ENCODE measurements at places on chromosomes 7 and 10.

GRCh38 chr10:91434041-91434440 is 23.9 kb downstream of the HECTD2 start:
- DNase-seq: no peak

GRCh38 chr10:9103301-9103700 is 1048.8 kb downstream of the GATA3 start:
- DNase-seq: no peak

GRCh38 chr10:121553511-121554264 is 44.6 kb downstream of the FGFR2 start:
- no peak for DNase-seq

- DNase-seq: no peak
Measured at GRCh38 chr10:116272440-116273283, at the start of gene GFRA1. GFRA1 (minus strand) TSS chr10:116273206; CDS start chr10:116272029, 1,177 bp downstream.

DNA sequence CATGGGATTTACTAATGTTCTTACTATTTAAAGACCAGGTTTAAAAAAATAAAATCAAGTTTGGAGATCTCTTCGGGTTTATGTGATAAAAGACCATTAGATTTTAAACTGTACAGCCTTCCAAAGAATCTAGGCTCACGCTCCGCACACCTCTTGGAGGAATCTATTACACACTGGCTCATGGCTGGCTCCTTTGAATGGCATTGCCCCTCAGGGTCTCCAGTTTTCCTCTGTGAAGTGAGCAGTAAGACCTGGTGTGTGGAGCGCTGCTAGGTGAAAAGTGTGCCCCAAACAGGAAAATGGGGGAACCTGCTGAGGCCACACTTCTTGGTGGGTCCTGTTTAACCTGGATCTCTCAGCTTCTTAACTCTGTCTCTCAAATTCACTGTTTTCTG is 142.3 kb downstream of the KAT6B start:
- DNase-seq: no peak

GRCh38 chr10:128971374-128972035 is 495.5 kb upstream of the MGMT start:
- no peak for DNase-seq

GRCh38 chr10:43287056-43288007 is 20.5 kb upstream of the RASGEF1A start:
- peak; percentile 16 for DNase-seq

GRCh38 chr7:135282561-135283254 is 49.1 kb downstream of the STRA8 start:
- no peak for DNase-seq

DNA sequence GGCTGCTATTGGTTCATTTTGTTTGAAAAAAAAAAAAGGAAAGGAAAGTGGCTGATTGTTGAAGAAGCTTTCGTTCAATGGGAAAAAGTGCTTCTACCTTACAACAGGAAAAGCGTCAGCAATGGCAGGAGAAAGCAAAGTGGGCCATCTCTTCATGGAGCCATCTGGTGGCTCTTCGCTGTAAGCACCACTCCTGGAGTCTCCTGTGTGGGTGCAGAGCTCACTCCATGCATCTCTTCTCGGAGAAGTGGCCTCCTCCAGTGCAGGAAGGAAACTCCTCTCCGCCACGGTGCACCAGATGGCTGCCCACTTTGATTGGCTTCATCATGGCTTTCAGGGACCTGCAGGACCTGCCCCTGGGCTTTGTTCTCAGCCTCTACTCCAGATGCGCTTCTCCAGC is 250.9 kb downstream of the PTEN start:
- DNase-seq: no peak

DNA sequence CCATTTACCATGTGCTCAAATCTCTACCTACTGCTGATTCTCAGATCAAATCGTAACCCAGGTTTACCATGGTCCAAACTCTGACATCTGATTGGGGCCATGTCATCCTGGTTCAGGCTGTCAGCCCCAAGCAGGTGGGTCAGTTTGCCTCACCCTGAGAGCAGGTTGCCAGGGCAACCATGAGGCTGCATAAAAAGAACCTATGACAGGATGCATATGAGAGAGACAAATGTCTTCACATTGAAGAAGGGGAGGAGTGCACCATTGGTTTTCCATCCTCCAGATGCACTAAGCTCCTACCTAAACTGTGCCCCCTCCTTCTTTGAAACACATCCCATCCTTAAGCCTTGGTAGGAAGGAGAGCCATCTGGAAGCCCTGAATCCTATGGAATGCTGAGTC is 10.2 kb downstream of the PRSS1 start:
- DNase-seq: no peak

- DNase-seq: no peak
Measured at GRCh38 chr7:37277513-37277912, 171.2 kb downstream of the ELMO1 start.

GRCh38 chr10:77244286-77244685 is 393.3 kb downstream of the KCNMA1 start:
- DNase-seq: no peak

- no peak for DNase-seq
Measured at GRCh38 chr10:21509341-21510240, 15.9 kb downstream of the SKIDA1 start.

DNA sequence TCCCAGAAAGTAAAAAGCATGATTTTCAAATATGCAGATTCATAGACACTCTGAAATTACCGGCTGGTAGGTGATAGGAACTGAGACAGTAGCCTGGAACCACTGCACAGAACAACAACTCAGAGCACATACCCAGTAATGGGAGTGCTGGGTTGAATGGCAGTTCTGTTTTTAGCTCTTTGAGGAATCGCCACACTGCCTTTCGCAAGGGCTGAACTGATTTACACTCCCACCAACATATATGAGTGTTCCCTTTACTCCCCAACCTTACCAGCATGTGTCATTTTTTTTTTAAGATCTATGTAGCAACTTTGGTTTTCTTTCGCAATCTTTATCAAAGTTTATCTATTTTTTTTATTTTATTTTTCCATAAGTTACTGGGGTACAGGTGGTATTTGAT is 358.8 kb downstream of the CALN1 start:
- no peak for DNase-seq

DNA sequence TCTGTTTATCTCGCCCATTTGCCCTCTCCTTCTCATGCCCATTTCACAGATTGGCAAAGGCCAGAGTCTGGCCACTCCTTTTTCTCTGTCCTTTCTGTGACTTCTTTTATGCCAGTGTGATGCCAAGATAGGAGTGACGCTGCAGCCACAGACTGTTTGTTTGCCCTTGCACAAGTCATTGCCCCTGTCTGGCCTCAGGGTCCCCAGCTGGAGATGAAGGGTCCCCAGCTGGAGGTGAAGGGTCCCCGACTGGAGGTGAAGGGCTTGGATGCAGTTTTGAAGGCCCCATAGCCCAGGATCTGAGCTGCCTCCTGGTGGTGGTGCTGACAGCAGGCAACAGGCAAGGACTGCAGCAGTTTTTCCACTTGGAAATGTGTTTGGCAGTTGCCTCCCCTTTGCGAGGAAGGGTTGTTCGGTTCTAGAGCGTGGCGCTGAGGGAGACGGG is 50.8 kb upstream of the SLC29A3 start:
- DNase-seq: no peak

GRCh38 chr10:32072025-32072800 is 16.0 kb upstream of the KIF5B start:
- no peak for DNase-seq

DNA sequence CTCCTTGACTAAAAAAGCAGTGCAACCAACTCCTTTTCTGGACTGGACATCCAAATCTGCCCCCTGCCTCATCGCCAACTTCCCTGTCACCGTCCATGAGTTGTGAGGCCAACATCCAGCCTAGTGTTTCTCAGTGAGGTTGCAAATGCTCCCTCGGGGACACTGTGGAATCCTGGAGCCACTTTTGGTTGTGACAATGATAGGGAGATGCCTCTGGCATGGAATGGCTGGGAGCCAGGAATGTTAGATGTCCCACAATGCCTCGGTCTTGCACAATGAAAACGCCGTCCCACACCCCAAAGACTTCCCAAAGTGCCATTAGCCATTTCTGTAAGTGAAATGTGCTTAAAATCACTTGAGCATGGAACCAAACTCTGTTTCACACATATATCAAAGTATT is 105.2 kb downstream of the OSBPL3 start:
- DNase-seq: no peak

DNA sequence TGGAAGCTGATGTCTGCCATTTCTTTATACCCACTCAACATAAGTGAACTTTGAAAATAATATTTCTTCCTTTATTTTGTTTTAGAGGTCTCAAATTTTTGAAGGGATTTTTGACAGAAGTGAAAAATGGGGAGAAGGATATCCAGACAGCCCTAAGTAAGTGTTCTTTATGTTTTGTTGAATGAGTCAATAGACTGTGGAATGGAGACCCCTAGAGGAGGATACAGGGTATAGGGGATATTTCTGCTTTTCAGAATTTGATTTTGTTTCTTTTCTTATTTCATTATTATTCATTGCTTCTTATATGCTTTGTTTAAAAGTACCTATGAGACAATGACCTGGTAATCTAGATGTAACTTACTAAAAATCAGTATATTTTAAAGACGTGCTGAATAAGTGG is 34.4 kb downstream of the PLEKHA8 start:
- peak; percentile 10 for DNase-seq

DNA sequence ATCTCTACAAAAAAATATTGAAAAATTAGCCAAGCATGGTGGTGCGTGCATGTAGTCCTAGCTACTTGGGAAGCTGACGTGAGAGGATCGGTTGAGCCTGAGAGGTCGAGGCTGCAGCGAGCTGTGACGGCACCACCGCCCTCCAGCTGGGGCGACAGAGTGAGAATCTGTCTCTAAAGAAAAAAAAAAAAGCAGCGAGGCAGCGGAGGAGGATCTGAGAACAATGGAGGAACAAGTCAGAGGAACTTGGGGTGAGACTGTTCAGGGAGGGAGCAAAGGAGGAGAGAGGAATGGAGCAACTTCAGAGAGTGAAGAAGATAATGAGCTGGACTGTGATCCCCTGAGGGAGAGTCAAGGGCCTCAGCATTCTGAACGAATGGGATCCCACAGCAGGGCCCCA is 85.4 kb downstream of the MKX start:
- no peak for DNase-seq

- no peak for DNase-seq
Measured at GRCh38 chr10:102245932-102246251, 560 bp downstream of the GBF1 start.

GRCh38 chr10:115022733-115023132 is 70.4 kb upstream of the ATRNL1 start:
- DNase-seq: no peak

DNA sequence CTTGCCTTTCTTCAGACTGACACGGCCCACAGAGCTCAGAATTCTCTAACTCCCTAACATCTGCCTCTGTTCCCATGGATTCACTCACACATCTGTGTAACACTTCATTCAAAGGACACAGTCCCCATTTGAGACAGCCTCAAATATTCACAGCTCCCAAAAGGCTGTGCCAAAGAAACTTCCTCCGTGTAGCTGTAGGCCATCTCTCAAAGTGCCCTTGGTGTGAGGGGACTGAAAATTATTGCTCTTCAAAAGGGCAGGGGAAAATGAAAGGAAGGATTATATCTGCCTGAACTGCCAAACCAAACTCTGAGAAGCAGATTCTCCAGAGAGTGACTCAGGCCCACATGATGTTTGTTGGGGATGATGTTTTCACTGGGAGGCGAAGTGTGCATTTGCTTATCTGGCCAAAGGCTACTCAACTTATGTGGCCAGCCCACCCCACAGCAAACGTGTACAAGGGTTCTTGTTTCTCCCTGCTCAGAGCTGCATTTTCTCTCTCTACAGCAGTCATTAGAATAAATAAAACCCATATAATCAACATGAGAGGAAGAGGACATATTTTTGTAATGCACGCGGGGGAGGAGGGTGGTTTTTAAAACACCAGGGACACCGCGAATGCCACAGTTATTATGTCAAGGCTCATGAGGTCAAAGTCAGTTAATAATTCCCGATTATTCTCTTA is 302.4 kb upstream of the NFE2L3 start:
- DNase-seq: no peak

GRCh38 chr10:93288679-93289634 is 193.2 kb downstream of the MYOF start:
- DNase-seq: no peak

- no peak for DNase-seq
Measured at GRCh38 chr7:98354511-98355249, 46.2 kb downstream of the BAIAP2L1 start.

DNA sequence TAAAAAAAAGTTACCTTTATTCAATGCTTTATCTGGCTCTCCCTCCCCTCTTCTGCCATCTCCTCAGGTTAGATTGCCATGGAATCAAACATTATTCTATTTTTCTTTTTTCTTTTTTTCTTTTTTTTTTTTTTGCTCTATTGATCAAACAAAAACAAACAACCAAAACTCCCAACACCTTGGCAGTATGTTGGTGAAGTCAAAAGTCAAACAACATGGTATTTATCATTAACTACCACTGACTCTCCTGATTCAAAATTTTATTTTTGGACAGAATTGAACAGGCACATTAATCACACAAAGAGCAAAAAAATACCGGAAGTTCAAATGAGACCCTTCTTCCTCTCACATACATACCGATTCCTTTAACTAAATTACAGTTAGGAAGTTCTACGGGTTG is 6.4 kb downstream of the PON1 start:
- no peak for DNase-seq

GRCh38 chr10:105252911-105253310 is 611.8 kb downstream of the SORCS3 start:
- no peak for DNase-seq

- DNase-seq: no peak
Measured at GRCh38 chr10:132259702-132260482, 47.9 kb downstream of the STK32C start.

- DNase-seq: no peak
Measured at GRCh38 chr7:68476966-68477365, 1121.3 kb upstream of the AUTS2 start.

- no peak for DNase-seq
Measured at GRCh38 chr7:25454562-25455041, 226.3 kb upstream of the NPVF start.

- no peak for DNase-seq
Measured at GRCh38 chr7:134878746-134879357, 99.4 kb downstream of the CALD1 start.

DNA sequence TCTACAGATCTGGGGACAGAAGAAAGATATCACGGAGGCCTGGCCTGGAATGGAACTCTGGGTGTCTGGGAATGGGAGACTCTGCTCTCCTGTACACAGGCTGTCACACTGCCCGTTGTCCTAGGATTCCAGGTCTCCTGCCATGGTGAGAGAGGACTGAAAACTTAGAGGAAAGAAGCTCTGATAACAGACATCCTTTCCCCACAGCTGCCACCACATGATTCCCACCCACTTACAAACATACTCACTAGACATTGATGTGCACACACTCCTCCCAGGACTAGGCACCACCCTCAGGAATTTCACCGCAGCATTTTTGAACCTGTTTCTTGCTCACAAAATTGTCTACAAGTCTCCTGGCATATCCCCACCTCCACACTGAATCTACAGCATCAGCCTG is 5.7 kb downstream of the ZNF92 start:
- no peak for DNase-seq

GRCh38 chr10:79069325-79070080 is 737 bp downstream of the ZMIZ1 start:
- DNase-seq: no peak

Measured in GM12864 (cell line).